ENCODE measurements at places on chromosomes 7 and 10. TPM values are rescaled to one million over a fixed set of nuclear protein-coding genes. Genes with fewer than 3 reads are reported as not detected.

DNA sequence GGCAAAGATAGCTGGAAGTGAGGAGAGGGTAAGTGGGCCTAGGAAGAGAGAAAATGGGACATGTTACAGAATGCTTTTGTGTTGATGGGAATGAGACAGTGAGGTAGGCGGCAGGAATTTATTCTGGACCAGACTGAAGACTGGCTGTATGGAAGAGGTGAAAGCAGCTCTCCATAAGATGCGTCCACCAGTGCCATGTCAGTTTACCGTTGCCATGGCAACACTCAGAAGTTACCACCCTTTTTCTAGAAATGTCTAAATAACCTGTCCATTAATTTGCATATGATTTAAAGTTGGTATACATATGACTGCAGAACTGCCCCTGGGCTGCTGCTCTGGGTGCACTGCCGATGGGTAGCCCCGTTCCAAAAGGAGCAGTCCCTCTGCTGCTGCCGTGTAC lies 46.7 kb downstream of the RAB18 start:
- no peak for DNase-seq

DNA sequence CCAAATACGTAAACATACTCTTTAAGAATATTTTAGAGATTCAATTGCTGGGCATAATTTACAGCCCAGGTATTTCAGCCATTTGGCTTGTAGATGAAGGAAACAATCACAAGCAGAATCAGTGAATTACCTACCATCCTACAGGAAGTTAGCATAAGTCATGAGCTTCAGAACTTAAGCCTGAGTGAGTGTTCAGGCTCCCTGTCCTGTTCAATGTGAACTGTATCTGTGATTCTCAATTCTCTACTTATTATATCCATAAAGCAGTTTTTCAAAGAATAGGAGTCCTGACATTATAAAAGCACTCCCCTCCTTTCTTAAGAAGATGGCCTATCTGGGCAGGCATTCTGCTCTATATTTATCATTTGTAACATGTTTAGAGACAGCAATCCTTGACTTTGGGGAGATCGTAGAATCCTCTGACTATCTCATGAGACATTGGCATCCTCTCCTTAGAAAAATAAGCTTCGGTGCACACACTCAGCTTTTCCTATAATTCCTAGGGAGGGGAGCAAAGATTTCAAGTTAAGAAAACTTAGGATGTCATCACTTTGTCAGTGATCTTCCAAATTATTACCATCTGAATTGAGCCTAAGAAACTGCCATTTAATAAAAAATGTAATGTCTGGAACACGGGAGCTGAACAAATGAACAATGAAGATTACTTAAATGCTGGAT lies 645.2 kb upstream of the IGFBP3 start:
- DNase-seq: no peak

GIMAP4 gene
- polyA plus RNA-seq: 28.9 TPM

DNA sequence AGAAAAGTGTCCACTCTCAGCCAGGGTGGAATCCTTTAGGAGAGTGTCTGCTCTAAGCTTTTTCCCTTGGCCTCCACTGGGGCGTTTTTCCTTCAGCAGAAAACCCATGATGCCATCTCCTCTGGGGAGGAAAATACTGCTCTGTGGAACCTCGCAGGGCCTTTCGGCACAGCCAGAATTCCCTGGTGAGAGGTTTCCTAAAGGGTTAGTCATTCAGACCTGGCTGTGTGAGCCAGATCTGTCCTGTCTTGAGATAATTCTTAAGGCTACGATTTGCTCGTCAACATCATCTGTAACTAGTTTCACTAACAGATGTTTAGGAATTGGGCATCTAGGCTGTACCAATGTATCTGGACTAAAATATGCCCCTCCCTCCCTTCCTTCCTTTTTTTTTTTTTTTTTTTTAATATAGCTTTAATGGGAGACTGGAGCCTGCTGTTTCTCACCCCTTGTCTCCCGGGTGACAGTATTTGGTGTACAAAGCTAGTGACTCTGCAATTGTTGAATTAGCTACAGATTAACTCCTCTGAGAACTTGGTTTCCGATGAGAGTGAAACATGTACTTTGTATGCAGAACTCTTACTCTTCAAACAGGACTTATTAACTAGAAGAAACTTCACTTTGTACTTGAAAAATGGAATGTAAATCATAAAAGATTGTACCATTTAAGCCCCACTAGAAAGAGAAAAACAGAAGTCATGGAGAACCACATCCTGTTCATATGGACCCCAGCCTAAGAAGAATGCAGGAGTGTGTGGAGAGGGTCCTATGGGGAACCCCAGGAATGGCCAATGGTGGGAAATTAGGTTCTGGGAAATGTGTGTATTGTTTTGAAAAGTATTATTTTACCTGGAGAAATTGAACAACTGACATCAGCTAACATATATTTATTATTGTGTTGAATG lies 230.9 kb downstream of the CAMK1D start:
- DNase-seq: peak; percentile 83

DNA sequence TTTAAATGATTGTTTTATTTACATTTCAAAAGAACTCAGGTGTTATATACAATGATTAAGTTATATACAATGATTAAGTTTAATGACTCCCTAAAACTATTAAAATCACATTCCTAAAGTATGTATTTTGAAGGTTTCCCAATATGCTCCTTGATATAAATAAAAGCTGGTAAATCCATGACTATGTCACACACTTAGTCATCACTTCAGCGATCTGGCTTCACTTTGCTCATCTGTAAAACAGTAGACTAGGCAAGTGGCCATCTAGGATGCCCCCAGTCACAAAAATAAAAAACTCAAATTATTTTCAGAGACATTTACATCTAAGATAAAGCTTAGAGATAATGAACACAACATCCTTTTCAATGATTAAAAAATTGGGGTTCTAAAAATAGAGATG lies 10.8 kb downstream of the ICA1 start:
- no peak for DNase-seq

- no peak for DNase-seq
Measured at GRCh38 chr10:24430591-24430990, 221.7 kb downstream of the KIAA1217 start.
